ENCODE measurements at places on chromosomes 5 and 9. TPM values are rescaled to one million over a fixed set of nuclear protein-coding genes. Genes with fewer than 3 reads are reported as not detected.

GRCh38 chr9:35272989-35273388 lies 111.2 kb downstream of the UNC13B start:
- no peak overlapping the region for H3K4me3 ChIP-seq
- H3K27me3 ChIP-seq: peaks cover 8% of the 10 kb centered on the region
- peaks cover 6% of the 10 kb centered on the region for H3K4me1 ChIP-seq
- H3K27ac ChIP-seq: no peak overlapping the region
- H3K36me3 ChIP-seq: no peaks in the 10 kb centered on the region

DNA sequence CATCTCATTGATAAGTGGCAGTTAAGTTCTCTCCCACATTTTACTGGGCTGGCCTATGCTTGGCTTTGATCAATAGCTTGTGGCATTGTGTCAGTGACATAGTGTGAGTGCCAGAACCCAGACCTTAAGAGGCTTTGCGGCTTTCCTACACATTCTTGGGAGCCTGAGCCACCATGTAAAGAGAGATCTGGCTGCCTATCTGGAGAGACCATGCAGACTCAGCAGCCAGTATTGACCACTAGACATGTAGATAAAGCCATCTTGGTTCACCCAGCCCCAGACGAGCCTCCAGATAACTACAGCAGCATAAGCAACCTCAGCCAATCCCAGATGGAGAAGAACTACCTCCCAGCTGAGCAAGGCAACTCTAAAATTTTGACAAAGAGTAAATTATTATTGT lies 28.6 kb downstream of the C9orf153 start:
- H3K36me3 ChIP-seq: no peaks in the 10 kb centered on the region
- H3K4me1 ChIP-seq: no peaks in the 10 kb centered on the region
- H3K27ac ChIP-seq: no peak overlapping the region
- no peak overlapping the region for H3K4me3 ChIP-seq
- H3K27me3 ChIP-seq: no peaks in the 10 kb centered on the region
- no peak for DNase-seq

GRCh38 chr9:134364391-134365114 lies 38.3 kb downstream of the RXRA start:
- no peaks in the 10 kb centered on the region for H3K36me3 ChIP-seq
- H3K27me3 ChIP-seq: no peaks in the 10 kb centered on the region
- peak overlapping the region; percentile 46 for H3K27ac ChIP-seq
- H3K4me1 ChIP-seq: no peaks in the 10 kb centered on the region
- H3K4me3 ChIP-seq: no peak overlapping the region

- peaks cover 23% of the 10 kb centered on the region for H3K36me3 ChIP-seq
- no peak for DNase-seq
- no peaks in the 10 kb centered on the region for H3K27me3 ChIP-seq
- H3K4me3 ChIP-seq: peak overlapping the region; percentile 92
- peak overlapping the region; percentile 96 for H3K27ac ChIP-seq
- H3K4me1 ChIP-seq: peaks cover 36% of the 10 kb centered on the region
Measured at GRCh38 chr5:35617060-35617434, 616 bp upstream of the SPEF2 start.

DNA sequence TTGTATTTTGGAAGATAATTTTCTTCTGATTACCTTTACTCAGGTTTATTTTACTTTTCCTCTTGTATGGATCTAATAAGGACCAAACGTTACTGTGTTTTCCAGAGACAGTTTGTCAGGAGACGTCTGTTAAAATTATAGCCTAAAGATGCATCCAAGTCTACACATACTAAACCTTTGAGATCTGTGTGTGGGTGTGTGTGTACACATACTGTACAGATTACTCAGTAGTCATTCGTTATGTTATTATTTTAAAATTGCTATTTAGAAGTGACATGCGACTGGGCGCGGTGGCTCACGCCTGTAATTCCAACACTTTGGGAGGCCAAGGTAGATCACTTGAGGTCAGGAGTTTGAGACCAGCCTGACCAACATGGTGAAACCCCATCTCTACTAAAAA lies 51.6 kb upstream of the CNTLN start:
- no peak for DNase-seq
- no peak overlapping the region for H3K27ac ChIP-seq
- no peaks in the 10 kb centered on the region for H3K36me3 ChIP-seq
- no peaks in the 10 kb centered on the region for H3K27me3 ChIP-seq
- no peak overlapping the region for H3K4me3 ChIP-seq

GRCh38 chr9:108967916-108968315 lies 33.7 kb downstream of the ABITRAM start:
- H3K4me1 ChIP-seq: no peaks in the 10 kb centered on the region
- no peaks in the 10 kb centered on the region for H3K27me3 ChIP-seq
- no peak overlapping the region for H3K4me3 ChIP-seq
- H3K36me3 ChIP-seq: peaks cover 11% of the 10 kb centered on the region
- DNase-seq: no peak

DNA sequence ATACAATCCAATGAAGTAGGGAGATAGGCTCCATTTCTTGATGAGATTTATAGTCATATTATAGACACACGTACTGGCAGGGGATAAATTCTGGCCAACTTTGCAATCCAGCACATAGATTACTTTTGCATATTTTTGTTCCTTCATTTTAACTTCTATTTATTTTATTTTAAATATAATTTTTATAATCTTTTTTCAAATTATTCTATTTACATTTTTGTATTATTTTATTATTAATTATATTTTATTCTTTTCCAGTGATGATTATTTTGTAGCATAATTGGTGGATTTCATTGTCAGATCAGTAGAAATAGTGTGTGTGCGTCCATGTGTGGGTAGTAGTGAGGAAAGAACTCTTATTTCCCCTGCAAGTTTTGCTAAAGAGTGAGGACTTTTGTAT lies 980.1 kb upstream of the TYRP1 start:
- no peaks in the 10 kb centered on the region for H3K4me1 ChIP-seq
- no peak for DNase-seq
- no peak overlapping the region for H3K4me3 ChIP-seq
- no peaks in the 10 kb centered on the region for H3K27me3 ChIP-seq
- H3K36me3 ChIP-seq: no peaks in the 10 kb centered on the region

Gene EQTN
- not detected for total RNA-seq

Gene JAKMIP2
- 5.3 TPM for total RNA-seq

DNA sequence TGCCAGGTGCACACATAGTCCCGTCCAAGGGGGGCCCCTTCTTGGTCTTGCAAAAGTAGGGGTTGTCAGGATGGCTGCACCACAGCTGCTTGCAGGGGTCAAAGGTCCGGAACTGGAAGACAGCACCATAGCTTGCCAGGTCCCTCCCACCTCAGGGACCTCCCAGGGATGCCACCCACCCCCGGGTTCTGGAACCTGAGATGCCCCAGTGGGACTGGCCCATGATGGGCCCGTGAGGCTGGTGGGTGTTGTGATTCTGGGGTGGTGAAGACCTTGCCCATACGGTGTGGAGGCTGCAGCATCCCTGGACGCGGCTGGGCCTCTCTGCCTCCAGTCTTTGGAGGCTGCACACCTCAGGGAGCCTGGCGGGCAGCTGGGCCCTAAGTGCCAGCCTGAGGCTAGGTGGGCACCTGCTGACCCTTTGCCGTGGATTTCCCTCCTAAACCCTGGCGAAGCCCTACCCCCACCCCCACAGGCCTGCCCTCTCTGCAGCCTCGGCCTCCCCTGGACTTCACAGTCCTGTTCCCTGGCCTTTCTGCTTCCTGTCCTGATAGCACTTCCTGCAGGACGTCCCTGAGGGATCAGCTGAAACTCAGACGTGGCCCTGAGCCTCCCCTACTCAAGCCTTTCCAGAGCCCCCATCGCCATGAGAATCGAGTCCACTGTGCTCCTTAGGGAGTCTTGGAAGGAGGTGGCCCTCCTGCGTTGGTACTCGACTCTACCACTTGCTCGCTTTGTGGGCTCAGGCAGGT lies 92.1 kb downstream of the ZNF354C start:
- H3K4me3 ChIP-seq: no peak overlapping the region
- H3K4me1 ChIP-seq: no peaks in the 10 kb centered on the region
- no peak for DNase-seq
- H3K27me3 ChIP-seq: no peaks in the 10 kb centered on the region
- no peak overlapping the region for H3K27ac ChIP-seq

DNA sequence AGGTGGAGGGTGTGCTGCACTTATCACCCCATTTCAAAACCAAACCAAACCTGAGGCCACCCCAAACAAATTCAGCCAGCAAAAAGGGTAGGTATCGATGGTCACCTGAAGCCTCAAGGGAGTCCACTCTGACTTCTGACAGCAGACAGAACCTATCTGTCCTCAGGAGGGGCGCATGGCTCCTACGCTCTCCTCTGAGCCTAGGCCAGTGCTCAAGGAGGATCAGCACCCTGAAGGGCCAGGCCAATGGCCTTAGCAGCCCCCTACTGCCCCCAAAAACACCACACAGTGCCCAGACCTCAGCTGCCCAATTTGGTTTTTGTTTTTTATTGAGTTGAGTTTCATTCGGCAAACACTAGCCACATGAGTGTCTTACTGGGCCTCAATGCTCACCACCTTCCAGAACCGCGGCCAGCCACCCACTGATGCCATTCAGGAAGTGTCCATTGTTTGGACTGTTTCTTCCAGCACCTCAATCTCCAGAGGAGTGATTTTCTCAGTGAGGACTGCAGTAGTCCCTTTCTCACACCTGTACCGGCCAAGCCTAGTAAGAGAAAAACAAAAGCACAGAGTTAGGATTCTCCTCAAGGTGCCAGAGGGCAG lies 62.0 kb downstream of the PSMB7 start:
- DNase-seq: no peak
- H3K4me1 ChIP-seq: peaks cover 18% of the 10 kb centered on the region
- H3K27me3 ChIP-seq: no peaks in the 10 kb centered on the region
- H3K27ac ChIP-seq: no peak overlapping the region
- H3K4me3 ChIP-seq: no peak overlapping the region

GRCh38 chr5:107254214-107254901 lies 416.4 kb downstream of the EFNA5 start:
- H3K4me3 ChIP-seq: no peak overlapping the region
- H3K27me3 ChIP-seq: no peaks in the 10 kb centered on the region
- H3K36me3 ChIP-seq: no peaks in the 10 kb centered on the region
- no peak for DNase-seq
- peaks cover 3% of the 10 kb centered on the region for H3K4me1 ChIP-seq

DNA sequence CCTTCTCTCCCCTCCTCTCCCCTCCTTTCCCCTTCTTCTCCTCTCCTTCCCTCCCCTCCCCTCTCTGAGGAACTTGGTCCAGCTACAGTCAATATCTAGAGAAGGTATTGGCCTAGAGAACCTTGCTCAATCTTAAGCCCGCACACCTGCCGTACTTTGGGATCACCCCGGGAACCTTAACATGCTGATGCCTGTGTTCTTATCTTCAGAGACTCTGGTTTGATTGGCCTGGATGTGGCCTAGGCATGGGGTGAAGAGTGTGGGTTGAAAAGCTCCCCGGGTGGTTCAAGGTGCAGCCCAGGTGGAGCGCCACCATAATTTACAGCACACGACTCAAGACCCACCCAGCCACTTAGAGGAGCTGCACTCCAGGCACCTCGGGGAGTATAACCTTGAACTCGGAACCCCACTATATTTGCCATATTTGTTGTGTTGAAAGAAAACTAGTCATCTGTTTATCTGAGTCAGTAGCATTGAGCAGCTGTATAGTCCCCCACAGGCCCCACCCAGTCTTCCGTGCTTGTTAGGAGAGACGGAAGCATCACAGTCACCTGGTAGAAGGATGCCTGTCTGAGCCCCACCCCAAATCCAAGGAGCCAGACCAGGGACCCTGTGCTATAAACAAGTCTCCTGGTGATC lies 14.4 kb upstream of the PHF19 start:
- H3K27ac ChIP-seq: peak overlapping the region; percentile 99
- H3K36me3 ChIP-seq: peaks cover 15% of the 10 kb centered on the region
- H3K4me3 ChIP-seq: peak overlapping the region; percentile 62
- DNase-seq: peak; percentile 80
- H3K27me3 ChIP-seq: no peaks in the 10 kb centered on the region

GRCh38 chr5:23457780-23458179 lies 49.6 kb upstream of the PRDM9 start:
- no peak overlapping the region for H3K27ac ChIP-seq

GRCh38 chr5:173547579-173547978 lies 68.9 kb downstream of the BOD1 start:
- H3K4me1 ChIP-seq: no peaks in the 10 kb centered on the region
- H3K27ac ChIP-seq: no peak overlapping the region
- no peaks in the 10 kb centered on the region for H3K36me3 ChIP-seq
- no peaks in the 10 kb centered on the region for H3K27me3 ChIP-seq

DNA sequence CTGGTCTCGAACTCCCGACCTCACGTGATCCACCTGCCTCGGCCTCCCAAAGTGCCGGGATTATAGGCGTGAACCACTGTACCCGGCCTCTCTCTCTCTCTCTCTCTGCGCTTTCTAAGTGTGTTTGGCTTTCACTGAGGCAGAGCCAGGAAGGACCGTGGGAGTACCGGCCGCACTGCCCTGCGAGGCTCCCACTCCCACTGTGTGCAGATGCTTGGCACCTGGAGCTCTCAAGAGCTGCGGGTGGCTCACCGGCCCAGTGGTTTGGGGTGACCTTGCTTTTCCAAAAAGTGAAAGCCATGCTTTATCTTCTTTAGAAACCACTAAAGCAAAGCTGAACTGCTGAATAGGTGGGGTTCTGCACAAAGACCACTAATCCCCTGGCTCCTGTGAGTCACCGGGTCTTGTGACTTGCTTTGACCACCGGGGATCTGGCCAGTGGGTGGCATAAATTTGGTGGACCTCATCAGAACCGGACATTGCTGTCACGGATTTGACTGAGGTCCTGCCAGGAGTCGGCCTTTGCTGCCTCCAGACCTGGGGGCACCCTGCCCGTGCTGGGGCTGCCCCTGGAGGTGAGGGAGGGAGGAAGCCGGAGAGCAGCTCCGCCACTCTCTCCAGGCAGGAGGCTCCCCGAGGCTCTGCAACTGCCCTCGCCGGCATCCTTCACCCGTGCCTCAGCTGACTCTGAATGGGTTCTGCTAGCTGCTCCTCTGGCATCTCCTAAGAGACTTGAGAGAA lies 228.9 kb downstream of the FANCC start:
- H3K4me1 ChIP-seq: peaks cover 11% of the 10 kb centered on the region
- H3K36me3 ChIP-seq: no peaks in the 10 kb centered on the region
- H3K27me3 ChIP-seq: no peaks in the 10 kb centered on the region
- no peak overlapping the region for H3K4me3 ChIP-seq
- DNase-seq: no peak
- H3K27ac ChIP-seq: peak overlapping the region; percentile 69

GRCh38 chr9:26067608-26068007 lies 389.4 kb upstream of the TUSC1 start:
- no peak for DNase-seq
- no peaks in the 10 kb centered on the region for H3K36me3 ChIP-seq
- H3K27me3 ChIP-seq: no peaks in the 10 kb centered on the region
- H3K4me3 ChIP-seq: no peak overlapping the region
- H3K27ac ChIP-seq: no peak overlapping the region
- no peaks in the 10 kb centered on the region for H3K4me1 ChIP-seq

Gene CAVIN4
- total RNA-seq: 0.12 TPM

Gene BARHL1
- not detected for total RNA-seq

Gene PDZD2
- total RNA-seq: not detected

Gene PCDHA10
- not detected for total RNA-seq

All from activated CD4-positive, alpha-beta T cell treated with anti-CD3 and anti-CD28 coated beads, Interleukin-2, amount 10 ng/mL, durations not matched to agents 7 days and 5 days (primary cell).